ENCODE measurements at places on chromosomes 6 and 20.
A peak's percentile ranks its signal among the peaks of the same experiment; 100 is the strongest.

DNA sequence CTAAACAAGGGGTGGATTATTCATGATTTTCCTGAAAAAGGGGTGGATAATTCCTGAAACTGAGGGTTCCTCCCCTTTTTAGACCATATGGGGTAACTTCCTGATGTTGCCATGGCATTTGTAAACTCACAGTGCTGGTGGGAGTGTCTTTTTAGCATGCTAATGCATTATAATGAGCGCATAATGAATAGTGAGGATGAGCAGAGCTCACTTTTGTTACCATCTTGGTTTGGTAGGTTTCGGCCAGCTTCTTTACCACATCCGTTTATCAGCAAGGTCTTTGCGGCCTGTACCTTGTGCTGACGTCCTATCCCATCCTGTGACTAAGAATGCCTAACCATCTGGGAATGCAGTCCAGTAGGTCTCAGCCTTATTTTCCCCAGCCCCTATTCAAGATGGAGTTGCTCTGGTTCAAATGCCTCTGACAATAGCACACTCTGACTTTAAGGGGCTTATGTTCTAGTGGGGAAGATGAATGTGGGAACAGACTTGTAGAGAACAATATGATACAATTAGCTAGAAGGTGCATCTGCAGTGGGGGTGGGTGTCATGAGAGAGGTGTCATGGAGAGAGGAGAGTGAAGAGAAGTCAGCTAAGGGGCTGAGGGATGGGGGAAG, 4.2 kb upstream of the GPR31 start:
- DNase-seq = no peak

- DNase-seq = no peak
Observed at GRCh38 chr6:34144581-34145160, 1.2 kb downstream of the GRM4 start.

DNA sequence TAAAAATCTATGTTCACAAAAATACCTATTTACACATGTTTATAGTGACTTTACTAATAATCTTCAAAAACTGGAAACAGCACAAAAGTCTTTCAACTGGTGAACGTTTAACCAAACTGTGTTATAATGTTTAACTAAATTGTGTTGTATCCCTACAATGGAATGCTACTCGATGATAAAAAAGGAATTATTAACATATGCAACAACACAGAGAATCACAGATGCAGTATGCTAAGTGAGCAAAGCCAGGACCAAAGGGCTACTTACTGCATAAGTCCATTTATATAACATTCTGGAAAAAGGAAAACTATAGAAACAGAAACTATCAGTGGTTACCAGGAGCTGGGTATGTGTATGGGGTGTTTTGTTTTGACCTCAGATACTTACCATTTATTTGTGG, 602.2 kb upstream of the BTBD3 start:
- no peak for DNase-seq

DNA sequence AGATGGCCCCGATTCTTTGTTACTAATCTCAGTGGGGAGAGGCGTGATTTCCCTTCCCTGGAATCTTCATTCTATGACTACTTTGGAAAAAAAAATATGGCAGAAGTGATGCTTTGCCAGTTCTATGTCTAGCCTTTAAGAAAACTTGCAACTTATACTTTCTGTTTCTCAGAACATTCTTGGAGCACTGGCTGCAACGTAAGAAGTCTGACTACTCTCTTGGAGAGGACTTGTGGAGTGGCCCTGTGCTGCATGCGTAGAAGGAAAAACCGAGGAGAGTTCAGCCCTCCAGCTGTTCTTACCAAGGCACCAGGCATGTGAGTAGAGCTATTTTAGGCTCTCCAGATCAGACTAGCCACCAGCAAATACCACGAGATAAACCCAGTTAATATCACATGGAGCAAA, 77.6 kb upstream of the STXBP5 start:
- no peak for DNase-seq

DNA sequence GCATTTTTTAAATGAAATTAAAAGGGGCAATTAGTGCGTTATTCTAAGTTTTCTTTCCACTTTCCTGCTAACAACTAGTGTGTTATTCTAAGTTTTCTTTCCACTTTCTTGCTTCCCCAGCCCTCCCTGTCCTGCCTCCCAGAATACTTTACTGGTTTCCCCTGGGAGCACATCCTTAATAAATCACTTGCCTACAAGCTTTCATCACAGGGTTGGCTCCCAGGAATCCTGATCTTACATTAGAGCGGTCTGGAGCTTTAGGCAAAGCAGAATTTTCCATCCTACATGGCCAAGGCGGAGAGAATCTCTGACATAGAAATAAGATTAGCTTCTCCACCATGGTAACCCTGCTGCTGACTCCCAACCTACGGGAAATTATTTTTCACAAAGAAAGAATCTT, 150.4 kb downstream of the BFSP1 start:
- no peak for DNase-seq

DNA sequence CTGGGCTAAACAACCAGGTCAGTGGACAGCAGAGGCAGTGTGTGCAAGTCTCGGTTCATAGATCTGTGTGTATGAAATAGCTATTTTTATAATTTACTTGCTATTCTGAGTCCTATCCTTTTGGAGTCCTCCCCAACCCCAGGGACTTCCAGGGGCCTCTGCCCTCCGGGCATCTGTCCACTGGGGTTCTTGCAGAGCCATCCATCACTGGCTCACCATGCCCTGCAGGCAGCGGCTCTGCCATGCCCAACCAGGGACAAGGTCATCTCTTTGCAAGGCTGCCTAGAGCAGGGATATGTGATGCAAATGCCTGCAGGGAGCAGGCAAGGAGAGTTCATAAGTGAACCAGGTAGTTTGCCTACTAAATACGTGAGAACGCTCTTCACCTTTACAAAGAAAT, 10.5 kb upstream of the BEND3 start:
- no peak for DNase-seq

DNA sequence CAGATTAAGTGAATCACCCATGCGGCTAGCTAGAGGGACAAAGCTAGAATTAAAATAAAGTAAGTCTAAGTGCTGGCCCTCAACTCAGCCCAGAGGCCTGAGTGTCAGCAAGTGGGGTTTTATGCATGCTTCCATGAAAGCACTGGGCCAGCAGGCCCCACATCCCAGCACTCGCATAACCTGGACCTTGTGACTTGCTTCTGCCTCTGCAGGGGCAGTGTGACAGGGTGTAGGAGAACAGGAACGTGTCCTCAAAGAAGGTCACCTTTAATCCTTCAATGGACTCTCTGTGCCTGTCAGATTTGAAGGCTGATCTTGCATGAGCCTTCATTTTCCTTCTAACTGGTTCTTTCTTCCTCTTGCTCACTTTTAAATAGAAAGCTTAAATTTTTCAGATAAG, 183.4 kb downstream of the ALDH8A1 start:
- DNase-seq = no peak

- DNase-seq = peak; percentile 16
Observed at GRCh38 chr6:75206576-75207342, 906 bp upstream of the COL12A1 start.

GRCh38 chr6:54291146-54291545, 17.1 kb upstream of the TINAG start:
- peak; percentile 5 for DNase-seq

DNA sequence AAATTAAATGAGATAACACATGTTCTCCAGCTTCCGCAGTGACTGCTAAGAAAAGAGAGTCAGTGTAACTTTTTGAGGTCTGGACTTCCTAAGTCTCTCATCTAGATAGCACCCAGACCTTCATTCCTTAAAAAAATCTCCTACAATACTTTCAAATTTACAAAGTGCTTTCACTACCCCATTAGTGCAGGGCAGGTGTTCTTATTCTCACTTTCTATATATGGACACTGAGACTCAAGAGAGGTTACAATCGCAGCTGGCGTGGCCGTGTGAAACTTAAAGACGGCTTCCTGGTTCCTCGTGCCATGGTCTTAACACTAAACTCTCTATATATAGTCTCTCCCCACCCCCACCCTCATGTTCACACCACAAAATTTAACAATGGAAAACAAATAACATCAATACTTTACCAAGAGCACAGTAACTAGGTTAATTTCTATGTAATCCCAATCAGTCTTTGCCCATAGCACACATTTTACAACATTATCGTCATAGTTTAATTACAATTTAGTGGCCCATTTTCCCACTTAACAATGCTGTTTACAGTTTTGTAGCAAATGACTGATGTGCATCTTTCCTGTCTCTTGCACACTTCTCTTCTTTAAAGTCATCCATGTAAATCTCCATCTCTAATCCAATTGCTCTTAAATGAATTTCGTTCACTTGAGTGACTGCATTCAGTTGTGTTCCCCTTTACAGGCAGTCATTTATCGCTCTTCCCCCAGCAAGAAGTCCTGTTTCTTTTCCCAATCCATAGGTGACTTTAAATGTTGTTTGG, 78.8 kb upstream of the ARID1B start:
- no peak for DNase-seq

GRCh38 chr6:33516726-33517125, 62.4 kb downstream of the ZBTB9 start:
- no peak for DNase-seq

GRCh38 chr6:56643379-56644089, 845 bp upstream of the DST start:
- DNase-seq = no peak

DNA sequence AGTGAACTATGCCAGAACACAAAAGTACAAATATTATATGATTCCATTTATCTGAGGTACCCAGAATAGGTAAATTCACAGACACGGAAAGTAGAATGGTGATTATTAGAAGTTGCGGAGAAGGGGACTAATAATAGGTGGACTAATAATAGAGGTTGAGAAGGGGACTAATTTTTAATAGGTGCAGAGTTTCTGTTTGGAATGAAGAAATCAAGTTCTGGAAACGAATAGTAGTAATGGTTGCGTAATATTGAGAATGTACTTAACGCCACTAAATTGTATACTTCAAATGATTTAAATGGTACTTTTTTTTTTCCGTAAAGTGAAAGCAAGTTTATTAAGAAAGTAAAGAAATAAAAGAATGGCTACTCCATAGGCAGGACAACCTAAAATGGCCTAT, 33.2 kb downstream of the B4GALT5 start:
- DNase-seq = no peak

GRCh38 chr6:33207552-33208090, 679 bp upstream of the RING1 start:
- peak; percentile 36 for DNase-seq

Measured in activated CD4-positive, alpha-beta T cell treated with anti-CD3 and anti-CD28 coated beads for 36 hours (primary cell).